ENCODE measurements at places on chromosomes 2 and 18. TPM values are rescaled to one million over a fixed set of nuclear protein-coding genes. Genes with fewer than 3 reads are reported as not detected.

Gene LRP2
- polyA plus RNA-seq = not detected

Gene SPP2
- polyA plus RNA-seq = not detected

Gene SNTG2
- polyA plus RNA-seq = not detected

Gene POTEF
- polyA plus RNA-seq = 0.05 TPM

Gene WNT10A
- 0.04 TPM for polyA plus RNA-seq

Gene TMX3
- 27.8 TPM for polyA plus RNA-seq

Gene KIAA2012
- 0.05 TPM for polyA plus RNA-seq

Gene CD8B2
- not detected for polyA plus RNA-seq

Gene ABCG5
- polyA plus RNA-seq = not detected

Gene UPP2
- polyA plus RNA-seq = not detected

Gene PDE1A
- 0.26 TPM for polyA plus RNA-seq

Gene PLCD4
- polyA plus RNA-seq = 1.7 TPM

Gene TSGA10
- polyA plus RNA-seq = 4.8 TPM

Gene NPAS2
- polyA plus RNA-seq = 31.4 TPM

Gene SCN9A
- polyA plus RNA-seq = 8.3 TPM

Gene ATOH8
- 20.0 TPM for polyA plus RNA-seq

Gene VWC2L
- not detected for polyA plus RNA-seq

Gene TYW5
- polyA plus RNA-seq = 7.8 TPM

Gene DES
- not detected for polyA plus RNA-seq

Gene ALPG
- polyA plus RNA-seq = 0.07 TPM

Gene ST6GAL2
- 23.9 TPM for polyA plus RNA-seq

Gene PSME4
- 31.9 TPM for polyA plus RNA-seq

Gene LYG2
- polyA plus RNA-seq = not detected

Gene PKP4
- polyA plus RNA-seq = 27.0 TPM

Gene RNF138
- 18.6 TPM for polyA plus RNA-seq

Gene SKA1
- 11.9 TPM for polyA plus RNA-seq

Gene RGPD3
- 0.12 TPM for polyA plus RNA-seq

Gene GALNT5
- polyA plus RNA-seq = 3.2 TPM

Gene CROCC2
- polyA plus RNA-seq = not detected

Gene MLPH
- 218 TPM for polyA plus RNA-seq

Gene MAPRE3
- polyA plus RNA-seq = 21.8 TPM

Gene SGPP2
- 0.08 TPM for polyA plus RNA-seq

Gene AGXT
- not detected for polyA plus RNA-seq

Gene UGT1A4
- 0.05 TPM for polyA plus RNA-seq

Gene VPS54
- 14.9 TPM for polyA plus RNA-seq

All from A549 (cell line).